Lower leg skin (tissue), 4 donors: ENCODE measurements at places on chromosomes 12 and 14. TPM values are rescaled to one million over a fixed set of nuclear protein-coding genes. Genes with fewer than 3 reads are reported as not detected.

DNA sequence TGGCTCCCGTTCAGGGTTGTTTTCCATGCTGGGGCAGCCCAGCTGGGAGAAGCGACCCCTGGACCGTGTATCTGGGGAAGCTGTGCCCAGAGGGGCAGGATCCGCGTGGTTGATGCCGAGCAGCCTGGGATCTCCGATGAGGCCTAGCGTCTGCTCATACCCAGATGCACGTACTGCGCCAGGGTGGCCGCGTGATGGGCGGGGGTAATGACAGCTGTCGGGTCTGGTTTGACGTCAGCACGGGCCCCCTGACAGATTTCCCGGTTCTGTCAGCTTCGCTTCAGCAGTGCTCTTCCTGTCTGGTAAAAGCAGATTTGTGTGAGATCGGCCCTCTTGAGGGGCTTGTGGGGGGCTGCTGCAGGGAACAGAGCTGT is 147.3 kb downstream of the TSPAN9 start:
- DNase-seq = no peak

RIC8B gene
- 7.7 TPM for total RNA-seq

DNA sequence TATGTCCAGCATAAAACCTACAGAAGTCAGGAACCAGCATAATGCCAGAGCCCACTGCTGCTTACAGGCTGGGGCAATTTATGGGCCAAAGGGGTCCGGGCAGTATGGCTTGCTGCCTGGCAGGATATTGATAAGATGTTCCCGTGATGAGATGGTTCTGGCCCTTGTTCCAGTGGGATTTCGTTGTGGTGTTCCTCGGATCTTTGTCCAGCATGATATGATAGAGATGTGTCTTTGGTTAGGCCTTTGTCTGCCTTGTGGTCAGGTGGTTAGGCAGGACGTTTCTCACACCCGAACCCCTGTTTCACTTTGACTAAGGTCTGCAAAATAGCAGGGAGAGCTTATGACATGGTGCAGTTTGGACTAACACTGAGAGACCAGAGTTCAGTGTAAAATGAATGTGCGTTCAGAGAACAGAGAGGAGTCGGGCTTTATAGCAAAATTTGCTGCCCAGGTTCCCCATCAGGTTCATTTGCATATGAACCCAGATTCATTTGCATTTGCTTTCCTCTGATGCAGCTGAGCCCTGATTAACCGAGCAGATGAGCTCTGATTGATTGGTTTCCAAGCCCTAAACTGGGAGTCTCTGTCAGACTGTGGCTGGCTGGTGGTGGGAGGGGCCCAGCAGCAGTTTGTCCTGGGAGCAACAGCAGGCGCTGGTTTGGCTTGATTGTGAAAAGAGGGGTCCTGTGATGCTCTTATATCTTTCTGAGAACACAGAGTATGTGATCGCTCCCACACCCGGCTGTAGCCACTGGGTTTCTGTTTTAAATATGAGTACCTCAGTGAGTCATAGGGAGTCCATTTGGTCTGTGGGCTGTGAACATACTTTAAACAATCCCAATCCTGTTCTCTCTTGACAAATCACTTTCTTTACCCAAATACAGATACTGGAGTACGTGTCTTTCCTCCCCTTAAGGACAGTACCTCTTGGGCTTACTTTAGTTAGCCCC is 156.3 kb upstream of the PZP start:
- no peak for DNase-seq

IL31 gene
- not detected for total RNA-seq

- DNase-seq = no peak
Observed at GRCh38 chr14:75539561-75540478, 17.6 kb downstream of the BATF start.

DNA sequence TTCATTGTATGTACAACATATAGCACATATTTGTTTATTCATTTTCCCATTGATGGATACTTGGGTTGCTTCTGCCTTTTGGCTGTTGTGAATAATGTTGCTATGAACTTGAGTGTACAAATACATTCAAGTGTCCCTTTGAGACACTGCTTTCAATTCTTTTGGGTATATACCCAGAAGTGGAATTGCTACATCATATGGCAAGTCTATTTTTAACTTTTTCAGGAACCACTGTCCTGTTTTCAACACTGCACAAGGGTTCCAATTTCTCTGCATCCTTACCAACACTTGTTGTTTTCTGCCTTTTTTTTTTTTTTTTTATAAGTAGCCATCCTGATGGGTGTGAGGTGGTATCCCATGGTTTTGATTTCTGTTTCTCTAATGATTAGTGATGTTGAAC is 15.9 kb downstream of the RBMS2 start:
- no peak for DNase-seq

DNA sequence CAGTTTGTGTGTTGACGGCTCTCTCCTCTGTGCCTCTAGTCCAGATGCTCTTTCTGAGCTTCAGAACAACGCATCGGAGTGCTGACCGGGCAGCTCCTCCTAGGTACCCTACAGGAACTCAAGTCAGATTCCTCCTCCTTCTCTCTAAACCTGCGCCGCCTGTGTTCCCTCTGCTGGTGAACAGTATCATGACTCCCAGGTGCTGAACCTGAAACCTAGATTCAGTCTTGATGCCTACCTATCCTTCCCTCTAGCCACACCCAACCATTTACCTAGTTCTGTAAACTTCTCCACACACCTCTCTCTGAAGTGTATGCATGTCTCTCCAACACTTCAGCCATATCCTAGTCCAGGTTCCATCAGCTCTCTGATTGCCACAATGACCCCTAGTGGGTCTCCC is 112.7 kb downstream of the EFCAB11 start:
- DNase-seq = no peak

PIANP gene
- total RNA-seq = not detected

DNA sequence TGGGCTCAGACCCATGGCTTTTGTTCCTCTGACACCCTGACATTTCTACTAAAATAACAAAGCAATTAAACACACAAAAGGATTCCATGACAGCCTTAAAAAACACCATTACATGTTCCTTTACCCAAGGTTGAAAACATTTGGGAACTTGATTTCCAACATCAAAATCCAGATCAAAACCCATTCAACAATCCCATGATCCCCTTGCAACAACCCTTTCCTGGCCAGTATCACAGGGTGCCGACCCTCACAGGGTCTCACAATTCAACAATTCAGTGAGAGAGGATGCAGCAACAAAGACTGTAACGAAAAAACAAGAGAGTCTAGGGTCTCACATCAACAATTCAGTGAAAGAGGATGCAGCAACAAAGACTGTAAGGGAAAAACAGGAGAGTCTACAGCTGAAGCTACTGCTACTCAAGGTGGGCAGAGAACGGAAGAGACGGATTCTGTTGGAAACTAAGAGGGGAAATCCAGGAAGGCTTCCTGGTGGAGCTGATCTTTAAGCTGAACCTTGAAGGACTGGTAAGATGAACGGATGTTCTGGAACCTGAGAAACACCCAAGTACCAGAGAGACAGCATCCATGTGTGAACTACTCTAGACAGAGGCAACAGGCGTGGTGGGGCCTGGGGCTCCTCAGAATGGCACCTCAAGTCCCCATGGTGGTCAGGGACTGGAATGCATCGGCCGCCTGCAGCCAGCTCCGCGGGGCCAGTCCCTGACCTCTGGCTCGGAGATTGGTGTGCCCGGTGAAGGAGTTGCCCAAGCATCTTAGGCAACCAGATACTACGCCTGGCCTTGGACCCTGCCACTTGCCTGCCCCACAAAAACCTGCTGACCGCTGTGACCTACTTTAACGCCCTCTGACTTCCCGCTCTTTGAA is 22.7 kb upstream of the ZFP36L1 start:
- no peak for DNase-seq

- DNase-seq = no peak
Observed at GRCh38 chr12:1273051-1273450, 282.0 kb downstream of the ERC1 start.

LRRIQ1 gene
- not detected for total RNA-seq

TMPRSS12 gene
- not detected for total RNA-seq

DNA sequence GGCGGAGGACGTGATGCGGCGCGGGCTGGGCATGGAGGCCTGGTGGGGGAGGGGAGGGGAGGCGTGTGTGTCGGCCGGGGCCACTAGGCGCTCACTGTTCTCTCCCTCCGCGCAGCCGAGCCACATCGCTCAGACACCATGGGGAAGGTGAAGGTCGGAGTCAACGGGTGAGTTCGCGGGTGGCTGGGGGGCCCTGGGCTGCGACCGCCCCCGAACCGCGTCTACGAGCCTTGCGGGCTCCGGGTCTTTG is 303 bp downstream of the GAPDH start:
- DNase-seq = no peak

KLRB1 gene
- total RNA-seq = 0.22 TPM

GRCh38 chr12:17134315-17134714 is 528.4 kb upstream of the LMO3 start:
- no peak for DNase-seq

BCL11B gene
- total RNA-seq = 74.3 TPM

TMEM260 gene
- 11.9 TPM for total RNA-seq

DNA sequence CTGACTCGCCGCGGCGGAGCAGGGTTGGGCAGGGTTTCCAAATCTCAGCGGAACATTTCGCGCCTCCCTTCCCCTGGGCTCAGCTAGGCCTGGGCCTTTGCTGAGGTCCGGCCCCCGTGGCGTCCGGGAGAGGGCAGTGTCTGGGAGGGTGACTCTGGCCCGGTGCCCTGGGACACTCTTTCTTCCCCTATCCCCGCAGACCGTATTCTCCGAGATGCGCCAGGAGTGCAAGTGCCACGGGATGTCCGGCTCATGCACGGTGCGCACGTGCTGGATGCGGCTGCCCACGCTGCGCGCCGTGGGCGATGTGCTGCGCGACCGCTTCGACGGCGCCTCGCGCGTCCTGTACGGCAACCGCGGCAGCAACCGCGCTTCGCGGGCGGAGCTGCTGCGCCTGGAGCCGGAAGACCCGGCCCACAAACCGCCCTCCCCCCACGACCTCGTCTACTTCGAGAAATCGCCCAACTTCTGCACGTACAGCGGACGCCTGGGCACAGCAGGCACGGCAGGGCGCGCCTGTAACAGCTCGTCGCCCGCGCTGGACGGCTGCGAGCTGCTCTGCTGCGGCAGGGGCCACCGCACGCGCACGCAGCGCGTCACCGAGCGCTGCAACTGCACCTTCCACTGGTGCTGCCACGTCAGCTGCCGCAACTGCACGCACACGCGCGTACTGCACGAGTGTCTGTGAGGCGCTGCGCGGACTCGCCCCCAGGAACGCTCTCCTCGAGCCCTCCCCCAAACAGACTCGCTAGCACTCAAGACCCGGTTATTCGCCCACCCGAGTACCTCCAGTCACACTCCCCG is 3.0 kb downstream of the WNT1 start:
- DNase-seq = no peak

ACADS gene
- 21.3 TPM for total RNA-seq

- no peak for DNase-seq
Observed at GRCh38 chr14:78152201-78153063, 17.7 kb upstream of the NRXN3 start.

DNA sequence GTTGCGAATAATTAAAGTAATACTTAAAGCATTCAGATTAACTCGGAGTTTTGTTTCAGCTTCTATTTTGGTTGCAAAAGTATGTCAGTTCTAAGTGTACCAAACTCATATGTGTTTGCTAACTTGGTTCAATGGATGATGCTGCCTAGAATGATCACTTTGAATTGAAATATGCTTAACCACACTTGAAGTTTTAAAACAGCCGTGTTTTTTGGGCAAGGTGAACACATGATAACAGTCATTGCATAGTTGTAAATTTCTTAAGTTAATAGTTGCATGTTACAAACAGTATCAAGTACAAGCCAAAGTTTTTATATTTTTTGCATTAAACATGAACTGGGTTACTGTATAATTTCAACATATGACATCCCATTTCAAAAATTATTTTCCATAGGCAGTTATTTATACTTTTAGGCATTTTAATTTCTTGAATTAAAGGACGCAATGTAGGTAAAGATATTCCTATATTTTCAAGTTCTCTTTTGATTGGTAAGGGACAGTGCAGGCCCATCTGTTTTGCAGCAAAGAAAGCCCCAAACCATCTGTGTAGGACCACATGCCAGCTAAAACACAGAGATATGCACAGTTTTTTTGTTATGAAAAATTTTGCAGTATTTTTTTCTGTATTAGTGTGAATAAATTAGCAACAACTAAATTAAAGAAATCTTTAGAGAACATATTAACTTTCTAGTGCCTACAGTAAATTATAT is 575.5 kb downstream of the PRKD1 start:
- no peak for DNase-seq

- DNase-seq = no peak
Observed at GRCh38 chr14:22518073-22518472, 71.0 kb downstream of the DAD1 start.

DNA sequence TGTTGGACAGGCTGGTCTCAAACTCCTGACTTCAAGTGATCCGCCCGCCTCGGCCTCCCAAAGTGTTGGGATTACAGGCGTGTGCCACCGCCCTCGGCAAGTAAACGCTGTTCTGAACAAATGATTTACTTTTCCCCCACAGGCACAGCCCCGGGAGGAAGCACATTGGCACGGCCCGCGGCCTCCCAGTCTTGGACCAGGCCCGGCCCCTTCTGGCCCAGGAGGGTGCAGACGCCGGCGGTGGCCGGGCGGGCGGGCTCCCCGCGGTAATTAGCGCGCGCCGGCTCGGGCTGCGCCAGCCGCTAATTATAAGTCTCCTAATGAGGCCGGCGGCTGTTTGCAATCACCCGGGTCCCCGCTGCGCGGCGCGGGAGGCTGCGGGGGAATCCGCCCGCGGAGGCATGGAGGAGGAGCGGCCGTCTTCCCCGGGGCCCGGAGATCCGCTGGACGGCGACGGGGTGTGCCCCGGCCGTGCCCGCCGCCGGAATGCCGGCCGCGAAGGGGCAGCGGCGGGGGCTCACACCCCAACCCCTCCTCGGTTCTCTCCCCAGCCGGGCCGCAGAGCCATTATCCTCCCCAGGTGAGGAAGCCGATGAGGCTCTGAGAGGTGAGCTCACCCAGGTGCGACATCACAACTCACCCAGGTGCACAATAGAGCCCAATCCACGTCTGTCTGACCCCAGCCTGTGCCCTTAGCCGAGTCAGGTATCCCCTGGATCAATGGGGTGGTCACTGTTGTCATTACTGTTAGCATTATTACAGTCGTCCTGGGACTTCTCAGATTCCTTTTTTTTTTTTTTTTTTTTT is 3.3 kb upstream of the POP5 start:
- DNase-seq = peak; percentile 88

BTBD7 gene
- total RNA-seq = 19.7 TPM

MMP14 gene
- 135 TPM for total RNA-seq

GRCh38 chr12:109937371-109937770 is 37.3 kb downstream of the TCHP start:
- no peak for DNase-seq

TAS2R9 gene
- total RNA-seq = not detected

DNA sequence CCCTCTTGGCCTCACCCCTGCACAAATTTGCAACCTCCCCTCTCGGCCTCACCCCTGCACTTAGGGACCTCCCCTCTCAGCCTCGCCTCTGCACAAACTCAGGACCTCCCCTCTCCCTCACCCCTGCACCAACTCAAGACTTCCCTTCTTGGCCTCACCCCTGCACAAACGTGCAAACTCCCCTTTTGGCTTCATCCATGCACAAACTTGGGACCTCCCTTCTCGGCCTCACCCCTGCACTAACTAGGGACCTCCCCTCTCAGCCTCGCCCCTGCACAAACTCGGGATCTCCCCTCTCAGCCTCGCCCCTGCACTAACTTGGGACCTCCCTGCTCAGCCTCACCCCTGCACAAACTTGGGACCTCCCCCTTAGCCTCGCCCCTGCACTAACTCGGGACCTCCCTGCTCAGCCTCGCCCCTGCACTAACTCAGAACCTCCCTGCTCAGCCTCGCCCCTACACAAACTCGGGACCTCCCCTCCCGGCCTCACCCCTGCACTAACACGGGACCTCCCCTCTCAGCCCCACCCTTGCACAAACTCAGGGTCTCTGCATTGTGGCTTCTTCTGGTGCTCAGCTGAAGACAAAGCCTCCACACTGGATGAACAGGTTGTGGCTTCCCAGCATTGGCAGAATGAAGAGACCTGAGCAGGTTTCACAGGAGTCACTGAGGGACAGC is 11.0 kb upstream of the GOLGA3 start:
- DNase-seq = no peak
